ENCODE measurements at places on chromosomes 4 and X.

DNA sequence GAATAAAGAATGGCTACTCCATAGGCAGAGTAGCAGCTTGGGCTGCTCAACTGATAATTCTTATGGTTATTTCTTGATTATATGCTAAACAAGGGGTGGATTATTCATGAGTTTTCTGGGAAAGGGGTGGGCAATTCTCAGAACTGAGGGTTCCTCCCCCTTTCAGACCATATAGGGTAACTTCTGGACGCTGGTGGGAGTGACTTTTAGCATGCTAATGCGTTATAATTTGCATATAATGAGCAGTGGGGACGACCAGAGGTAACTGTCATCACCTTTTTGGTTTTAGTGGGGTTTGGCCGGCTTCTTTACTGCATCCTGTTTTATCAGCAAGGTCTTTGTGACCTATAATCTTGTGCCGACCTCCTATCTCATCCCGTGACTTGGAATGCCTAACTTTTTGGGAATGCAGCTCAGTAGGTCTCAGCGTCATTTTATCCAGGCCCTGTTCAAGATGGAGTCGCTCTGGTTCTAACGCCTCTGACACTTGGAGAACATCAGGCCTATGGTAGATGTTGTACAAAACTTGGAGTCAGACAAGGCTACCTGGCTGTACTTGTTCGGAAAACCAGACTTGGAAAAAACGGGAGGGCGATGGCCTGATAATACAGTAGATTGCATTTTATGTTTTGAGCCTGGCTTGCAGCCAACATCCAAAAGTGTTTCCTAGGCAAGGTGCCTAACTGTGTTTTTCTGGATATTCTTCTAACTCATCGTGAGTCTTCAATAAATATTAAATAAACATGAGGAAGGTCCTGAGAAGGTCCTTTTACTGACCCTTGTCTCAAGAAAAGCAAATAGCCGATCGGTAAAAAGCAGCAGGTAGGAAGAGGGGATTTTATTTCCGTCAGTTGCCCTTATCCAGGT, 1.8 kb upstream of the TMEM164 start:
- DNase-seq: no peak

DNA sequence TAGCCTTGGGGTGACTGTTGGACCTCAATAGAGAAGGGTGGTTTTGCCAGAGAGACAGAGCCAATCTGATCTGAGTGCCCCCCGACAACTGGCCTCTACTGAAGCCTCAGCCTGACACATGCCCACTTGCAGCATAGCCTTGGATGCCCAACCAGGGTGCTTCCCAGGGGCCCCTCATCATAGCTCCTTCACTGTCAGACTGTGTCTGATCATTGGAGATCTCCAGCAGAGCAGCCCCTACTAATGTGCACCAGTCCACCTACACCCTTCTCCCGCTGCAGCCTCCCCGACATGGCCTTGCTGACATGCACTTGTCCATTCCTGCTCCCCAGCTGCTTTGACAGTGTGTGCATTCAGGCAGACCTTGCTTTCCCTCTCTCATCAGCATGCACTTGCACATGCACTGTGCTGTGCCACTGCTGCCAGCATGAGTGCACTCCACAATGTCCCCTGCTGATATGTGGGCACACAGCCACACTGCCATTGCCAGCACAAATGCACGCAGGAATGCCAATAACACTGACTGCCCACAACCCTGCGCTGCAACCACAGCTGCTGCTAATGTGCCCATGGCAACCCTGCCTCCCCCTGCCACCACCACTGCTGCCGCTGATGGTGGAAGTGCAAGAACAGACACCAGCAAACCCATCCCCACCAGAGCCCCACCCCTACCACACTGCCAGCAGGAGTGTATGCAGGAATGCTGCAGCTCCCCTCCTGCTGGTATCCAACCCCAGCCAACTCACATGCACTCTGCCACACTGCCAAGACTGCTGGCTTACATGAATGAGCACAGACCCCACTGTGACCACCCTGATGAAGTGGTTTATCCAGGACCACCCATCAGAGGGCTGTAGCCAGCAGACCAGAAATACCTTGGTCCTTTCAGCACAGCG, 68.1 kb upstream of the ZMAT1 start:
- DNase-seq: no peak

GRCh38 chrX:150761176-150761818, 68.1 kb downstream of the MTMR1 start:
- no peak for DNase-seq

- no peak for DNase-seq
Observed at GRCh38 chr4:57220172-57220571, 110.0 kb upstream of the IGFBP7 start.

- no peak for DNase-seq
Observed at GRCh38 chrX:41796046-41796445, 72.1 kb downstream of the GPR82 start.
